AML-193 (cell line): ENCODE measurements at places on chromosomes 3 and 15.
A peak's percentile ranks its signal among the peaks of the same experiment; 100 is the strongest.

GRCh38 chr3:153614563-153614962, 452.5 kb downstream of the RAP2B start:
- peak; percentile 7 for DNase-seq

DNA sequence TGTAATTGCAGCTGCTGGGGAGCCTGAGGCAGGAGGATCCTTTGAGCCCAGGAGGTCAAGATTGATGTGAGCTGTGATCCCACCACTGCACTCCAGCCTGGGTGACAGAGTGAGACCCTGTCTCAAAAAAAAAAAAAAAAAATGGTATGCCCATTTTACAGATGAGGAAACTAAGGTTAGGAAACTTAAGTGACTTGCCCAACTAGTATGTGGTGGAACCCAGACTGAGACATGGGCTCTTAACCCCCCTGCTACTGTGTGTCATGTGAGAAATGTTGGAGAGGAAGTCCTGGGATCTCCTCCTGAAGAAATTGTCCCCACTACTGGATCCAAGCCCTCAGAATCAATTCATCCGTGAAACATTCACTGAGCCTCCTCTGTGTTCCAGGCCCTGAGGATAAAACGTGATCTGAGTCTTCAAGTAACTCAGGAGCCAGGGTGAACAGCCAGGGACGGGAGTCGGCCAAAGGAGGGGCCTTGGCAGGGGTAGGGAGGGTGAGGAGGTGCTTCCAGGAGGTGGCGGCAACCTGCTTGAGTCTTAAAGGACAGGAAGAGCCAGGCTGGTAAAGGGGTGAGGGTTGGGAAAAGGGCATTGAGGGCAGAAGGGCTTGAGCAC, 19.6 kb upstream of the RNU6-1 start:
- DNase-seq = no peak

DNA sequence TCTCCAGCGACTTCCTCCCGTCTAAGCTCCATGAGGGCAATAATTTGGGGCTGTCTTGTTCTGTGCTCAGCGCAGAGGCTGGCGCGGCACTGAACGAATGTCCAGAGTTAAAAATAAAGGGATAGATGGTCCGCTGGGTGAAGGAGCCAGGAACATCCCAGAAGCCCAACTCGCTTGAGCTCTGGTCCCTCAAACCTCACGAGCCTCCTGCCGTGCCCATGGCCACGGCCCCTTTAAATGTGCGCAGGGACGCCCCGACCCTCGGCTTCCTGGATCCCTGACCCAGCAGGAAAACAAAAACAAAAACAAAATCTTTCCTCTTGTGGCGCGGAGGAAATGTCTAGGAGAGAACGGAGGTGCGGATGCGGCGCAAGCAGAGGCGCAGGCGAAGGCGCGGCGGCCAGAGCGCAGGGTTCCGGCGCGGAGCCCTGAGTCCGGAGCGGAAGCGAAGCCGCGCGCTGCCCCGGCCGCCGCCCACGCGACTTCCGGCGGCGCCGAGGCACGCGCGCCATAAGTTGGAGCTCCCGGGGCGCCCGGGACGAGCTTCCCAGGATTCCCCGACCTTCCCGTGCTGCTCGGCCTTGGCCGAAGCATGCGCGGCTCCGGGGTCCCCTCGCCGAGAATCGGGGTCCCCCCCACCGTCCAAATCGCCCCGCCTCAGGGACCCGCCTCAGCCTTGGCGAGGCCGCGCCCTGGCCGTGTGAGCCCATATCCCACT, 52.9 kb upstream of the WNT7A start:
- no peak for DNase-seq

DNA sequence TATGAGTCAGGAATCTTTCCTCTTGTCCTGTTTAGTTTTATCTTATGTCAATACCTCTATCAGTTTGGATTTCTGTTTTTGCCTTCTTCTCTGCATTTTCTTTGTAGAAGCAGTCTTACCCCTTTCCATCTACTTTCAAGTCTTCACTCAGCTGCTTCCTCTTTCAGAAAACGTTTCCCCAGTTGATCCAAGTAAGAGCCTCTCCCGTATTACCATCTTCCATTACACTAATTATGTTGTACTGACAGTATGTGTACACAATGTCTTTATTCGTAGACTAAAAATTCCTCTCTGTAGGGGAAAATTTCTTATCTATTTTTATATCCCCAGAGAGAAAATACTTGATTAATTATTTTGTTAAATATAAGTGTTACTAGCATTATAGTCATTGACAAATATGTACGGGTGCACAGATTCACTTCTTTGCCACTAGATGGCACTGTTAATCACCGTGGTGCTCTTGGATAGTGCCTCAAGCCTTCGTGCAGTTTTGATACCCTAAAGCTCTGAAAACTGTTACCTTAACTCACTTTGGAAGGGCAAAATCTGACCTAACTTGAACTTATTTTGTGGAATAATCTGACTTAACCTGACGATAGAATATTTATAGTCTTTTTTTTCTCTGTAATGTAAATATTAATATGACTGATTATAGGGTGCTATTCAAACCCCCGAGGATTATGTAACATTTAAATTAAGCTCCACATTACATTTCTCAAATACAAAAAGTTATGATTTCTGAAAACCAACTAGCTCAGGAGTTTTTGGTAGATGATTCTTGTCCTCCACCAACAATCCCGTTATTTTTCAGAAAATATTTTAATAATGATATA, 74.2 kb upstream of the POU1F1 start:
- DNase-seq = peak; percentile 74

DNA sequence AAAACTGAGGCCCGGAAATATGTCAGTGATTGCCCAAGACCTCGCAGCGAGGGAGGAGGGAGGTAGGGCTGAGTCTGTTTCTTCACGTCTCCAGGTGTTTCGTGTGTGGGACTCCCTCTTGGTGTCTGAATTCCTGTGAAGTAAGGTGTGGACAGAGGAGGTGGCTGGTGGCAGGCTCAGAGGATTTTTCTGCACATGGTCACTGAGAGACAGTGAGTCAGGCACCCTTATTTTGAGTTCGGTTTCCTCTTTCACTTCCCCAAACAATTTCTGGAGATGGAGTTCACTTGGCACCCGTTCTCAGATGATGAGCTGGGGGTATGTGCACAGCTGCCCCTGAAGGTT, 46.3 kb upstream of the VPS8 start:
- DNase-seq = peak; percentile 21

DNA sequence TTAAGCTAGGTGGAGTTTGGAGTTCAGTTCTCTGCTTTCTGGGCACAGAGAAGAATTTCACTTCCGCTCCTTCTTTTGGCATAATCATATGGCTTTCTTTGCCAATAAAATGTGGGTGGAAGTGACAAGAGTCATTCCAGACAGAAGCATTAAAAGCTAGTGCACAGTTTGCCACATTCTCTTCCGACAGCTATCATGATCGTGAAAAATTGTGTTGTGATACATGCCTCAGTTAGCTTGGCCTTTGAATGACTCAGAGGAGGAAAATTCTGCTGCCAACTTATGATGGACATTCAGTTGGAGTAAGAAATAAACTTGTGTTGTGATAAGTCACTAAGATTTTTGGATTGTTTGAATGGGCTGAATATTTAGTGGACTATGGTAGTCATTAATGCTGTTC, 291.7 kb upstream of the SATB1 start:
- no peak for DNase-seq

DNA sequence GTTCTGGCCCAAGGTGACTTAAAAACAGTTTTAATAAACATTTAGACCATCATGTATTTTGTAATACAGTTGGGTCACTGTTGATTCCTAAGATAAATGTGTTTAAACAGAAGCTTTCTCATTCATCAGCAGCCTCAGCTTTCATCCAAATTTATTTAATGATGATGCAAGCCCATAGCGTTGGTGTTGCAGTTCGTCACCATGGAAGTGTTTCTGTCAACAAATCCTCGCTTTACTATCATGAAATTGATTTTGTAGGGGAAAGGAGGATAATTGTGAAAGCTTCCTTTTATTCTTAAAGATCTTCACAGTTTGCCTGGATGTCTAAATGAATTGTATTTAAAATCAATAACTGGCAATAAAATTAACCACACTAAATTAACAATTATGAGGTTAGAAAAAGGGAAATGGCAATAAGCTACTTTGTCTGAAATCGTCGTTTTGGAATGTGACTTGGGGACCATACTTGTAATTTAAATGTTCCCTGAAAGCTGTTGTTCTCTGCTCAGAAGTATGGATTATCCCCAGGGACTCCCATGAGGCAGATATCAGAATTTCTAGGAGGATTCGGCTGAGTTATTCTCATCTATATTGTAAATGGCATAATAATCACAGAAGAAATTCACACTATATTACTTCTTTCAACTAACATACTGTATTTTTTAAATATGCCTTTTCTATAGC, 29.0 kb downstream of the CMSS1 start:
- no peak for DNase-seq

GRCh38 chr15:30650012-30650929, 24.3 kb downstream of the ARHGAP11B start:
- no peak for DNase-seq

GRCh38 chr3:48518069-48518468, 14.1 kb upstream of the SHISA5 start:
- no peak for DNase-seq

- DNase-seq = peak; percentile 97
These were observed 54.1 kb upstream of the CCR2 start for GRCh38 chr3:46299608-46300460.
